HuH-7.5 (cell line): ENCODE measurements at places on chromosomes 7 and 10.
A peak's percentile ranks its signal among the peaks of the same experiment; 100 is the strongest.

DNA sequence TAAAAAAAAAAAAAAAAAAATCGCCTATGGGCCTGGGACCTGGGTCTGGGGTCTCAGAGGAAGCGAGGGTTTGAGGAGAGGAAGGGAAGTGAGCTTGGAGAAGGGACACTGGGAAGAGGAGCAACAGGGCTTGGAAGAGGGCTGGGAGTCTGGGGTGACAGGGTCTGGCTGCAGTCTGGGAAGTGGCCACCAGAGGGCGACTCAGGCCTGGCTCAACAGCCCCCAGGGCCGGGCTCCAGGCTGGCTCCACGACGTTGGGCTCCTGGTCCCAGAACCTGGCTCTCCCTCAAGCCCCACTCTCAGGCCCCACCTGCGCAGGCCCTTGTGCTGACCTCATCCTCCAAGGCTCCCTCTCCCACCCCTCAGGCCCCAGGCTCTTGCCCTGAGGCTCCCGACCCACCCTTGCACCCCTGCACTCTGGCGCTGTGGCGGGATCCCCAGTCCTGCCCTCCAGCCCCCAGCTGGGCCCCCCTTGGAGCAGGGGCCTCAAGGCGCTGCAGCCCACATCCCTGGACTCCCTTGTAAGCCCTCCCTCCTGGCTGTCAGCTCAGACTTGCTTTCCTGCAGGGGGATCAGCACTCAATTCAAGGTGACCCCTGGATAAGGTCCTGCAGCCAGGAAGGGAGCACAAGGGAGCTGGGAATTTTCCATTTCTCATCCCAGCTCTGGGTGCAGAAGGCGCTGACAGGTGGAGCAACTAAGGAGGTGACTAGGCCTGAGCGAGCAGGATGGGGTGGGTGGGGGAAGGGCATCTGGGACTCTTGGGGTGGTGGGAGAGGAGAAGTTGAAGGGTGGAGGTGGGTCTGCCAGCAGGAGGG is 5.4 kb upstream of the SPACDR start:
- DNase-seq = peak; percentile 99

- no peak for DNase-seq
Observed at GRCh38 chr10:132457328-132458070, 60.5 kb downstream of the PWWP2B start.

DNA sequence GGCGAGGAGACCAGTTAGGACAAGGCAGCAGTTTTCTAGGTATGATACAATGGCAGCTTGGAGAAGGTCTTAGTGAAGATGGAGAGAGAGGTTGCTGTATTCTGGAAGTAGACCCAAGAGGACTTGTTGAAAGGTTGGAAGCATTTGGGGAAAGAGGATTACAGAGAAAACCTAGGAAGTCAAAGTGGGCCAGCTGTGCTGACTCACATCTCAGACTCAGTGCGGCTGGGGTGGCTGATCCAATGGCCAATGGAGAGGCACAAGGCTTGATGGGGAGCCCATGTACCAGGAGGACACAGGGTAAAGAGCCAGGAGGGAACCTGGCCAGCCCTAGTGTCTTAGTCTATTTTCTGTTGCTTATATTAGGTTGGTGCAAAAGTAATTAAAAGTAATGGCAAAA is 194.5 kb upstream of the GALNT17 start:
- DNase-seq = no peak

- no peak for DNase-seq
Observed at GRCh38 chr10:102555781-102556328, 52.1 kb downstream of the SUFU start.

DNA sequence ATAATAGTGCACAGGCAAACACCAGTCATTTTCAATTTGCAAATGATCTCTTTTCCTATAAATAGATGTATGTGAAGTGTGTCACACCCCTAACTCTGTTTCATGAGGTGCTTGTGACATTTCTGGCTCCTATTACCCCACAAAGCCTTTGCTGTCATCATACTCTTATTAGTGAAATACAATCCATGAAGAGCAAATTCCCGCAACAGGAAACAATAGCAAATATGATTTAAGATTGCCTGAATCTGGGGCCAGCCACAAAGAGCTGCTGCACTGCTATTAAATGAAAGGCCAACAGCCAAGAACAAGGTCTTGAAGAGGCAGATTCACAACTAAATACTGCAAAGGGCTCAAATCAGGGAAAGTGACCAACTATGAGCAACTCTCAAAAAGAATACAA is 96.3 kb upstream of the CAV2 start:
- no peak for DNase-seq

DNA sequence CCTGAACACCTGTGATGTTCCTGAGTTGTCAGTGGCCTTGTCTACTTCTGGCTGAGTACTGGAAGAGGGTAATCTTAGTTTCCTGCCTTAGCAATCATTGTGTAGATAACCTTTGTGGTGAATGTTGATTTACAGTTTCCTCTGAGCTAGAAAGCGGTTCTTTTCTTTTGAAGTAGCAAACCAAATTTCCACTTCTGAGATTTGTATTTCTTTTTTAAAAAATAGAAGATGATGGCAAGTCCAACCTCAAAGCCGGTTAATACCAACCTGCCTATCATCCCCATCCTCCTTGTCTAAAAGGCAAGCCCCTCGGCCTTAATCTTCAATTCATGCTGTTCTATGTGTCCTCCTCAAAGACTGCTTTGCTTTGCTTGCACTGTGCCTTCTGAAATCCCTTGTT is 12.5 kb upstream of the PALS2 start:
- no peak for DNase-seq

DNA sequence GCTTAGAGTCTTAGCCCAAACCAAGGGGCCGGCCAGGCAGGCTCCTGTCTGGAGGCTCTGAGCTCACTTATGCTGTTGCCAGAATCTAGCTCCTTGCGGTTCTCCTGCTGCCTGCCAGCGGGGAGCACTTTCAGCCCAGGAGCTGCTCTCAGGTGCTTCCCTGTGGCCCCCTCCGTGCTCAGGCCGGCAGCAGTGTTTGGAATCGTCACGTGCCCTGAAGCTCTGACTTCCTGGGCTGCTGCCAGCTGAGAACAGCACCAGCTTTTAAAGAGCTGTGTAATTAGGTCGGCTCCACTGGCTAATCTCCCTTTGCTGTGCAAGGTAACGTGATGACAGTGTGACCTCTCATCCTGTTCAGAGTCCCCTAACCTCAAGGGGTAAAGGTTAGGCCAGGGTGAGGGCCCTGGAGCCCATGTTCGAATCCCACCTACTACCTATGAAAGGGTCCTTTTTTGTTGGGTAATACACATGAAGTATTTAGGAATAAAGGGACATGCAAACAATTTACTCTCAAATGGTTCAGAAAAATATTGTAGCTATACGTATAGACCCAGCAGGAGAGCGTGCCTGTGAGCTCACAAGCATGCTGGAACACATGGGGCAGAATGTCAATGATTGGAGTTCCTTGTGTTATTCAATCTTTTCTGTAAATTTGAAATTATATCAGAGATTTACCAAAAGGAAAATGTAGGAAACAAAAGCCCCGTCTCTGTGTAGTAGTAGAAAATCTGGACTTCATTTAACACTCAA is 16.6 kb downstream of the ZNF862 start:
- DNase-seq = peak; percentile 49

DNA sequence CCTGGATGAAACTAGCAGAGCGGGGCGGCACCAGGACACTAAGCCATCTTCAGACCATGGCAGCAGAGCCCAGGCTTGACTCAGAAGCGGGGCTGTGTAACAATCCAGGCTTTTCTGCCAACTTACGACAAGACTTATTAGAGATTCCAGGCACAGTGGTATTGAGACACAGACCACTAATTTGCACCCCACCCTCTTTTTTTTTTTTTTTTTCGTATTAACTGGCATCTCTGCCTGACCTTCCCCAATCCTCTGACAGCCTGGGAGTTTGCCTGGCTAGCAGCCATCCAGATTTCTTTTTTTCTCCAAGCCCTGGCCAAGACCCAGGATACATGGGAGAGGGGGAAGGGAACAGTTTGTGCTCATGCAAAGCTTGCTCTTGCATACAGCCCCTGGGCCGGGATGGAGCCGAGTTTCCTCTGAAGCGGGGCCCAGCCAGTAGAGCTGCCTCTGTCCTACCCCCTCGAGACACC is 182.4 kb downstream of the PLXNA4 start:
- no peak for DNase-seq

GRCh38 chr10:79246606-79247275 is 100.5 kb upstream of the PPIF start:
- DNase-seq = no peak

DNA sequence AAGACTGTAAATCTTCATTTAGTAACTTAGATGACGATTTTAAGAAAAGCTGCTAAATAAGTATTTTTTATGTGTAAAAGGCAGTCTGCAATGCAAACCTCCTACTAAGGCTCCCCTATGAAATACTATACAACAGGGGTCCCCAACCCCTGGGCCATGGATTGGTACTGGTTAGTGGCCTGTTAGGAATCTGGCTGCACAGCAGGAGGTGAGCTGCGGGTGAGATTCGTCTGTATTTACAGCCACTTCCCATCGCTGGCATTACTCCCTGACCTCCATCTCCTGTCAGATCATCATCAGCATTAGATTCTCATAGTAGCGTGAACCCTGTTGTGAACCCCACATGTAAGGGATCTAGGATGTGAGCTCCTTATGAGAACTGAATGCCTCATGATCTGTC is 580.4 kb downstream of the MAGI2 start:
- DNase-seq = no peak

DNA sequence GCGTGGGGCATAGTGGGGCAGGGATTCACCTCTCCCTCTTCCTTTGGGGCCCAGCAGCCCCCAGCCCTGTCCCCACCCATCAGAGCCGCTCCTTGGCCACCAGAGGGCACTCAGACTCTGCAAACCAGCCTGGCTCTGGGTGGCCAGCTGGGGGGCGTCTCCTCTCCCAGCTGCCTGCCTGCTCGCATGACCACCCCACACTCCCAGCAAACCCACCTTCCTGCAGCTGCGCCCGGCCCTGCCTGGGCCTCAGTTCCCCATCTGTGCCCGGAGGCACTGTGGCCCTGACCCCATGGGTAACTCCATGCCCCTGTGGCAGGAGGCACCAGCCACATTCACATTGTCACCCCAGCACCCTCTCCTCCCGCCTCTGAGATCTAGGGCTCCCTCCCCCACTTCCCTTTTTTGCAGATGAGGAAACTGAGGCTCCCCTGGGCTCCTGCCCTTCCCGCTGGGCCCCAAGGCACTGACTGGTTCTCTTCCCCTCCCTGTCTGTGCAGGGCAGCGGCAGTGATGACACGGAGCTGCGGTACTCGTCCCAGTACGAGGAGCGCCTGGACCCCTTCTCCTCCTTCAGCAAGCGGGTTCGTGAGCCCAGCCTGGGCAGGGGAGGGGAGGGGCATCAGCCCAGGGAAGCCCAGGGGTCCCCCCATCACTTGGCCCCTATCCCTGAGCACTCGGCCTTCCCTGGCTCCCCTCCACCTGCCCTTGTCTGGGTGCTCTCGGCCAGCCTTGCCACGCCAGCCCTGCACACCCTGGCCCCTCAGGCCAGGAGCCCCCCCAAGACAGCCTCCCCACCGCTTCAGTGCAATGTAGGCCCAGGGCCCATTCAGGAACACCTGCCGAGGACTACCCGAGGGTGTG is 6.9 kb upstream of the SH2B2 start:
- DNase-seq = peak; percentile 93

GRCh38 chr7:140876519-140877248 is 48.0 kb downstream of the BRAF start:
- DNase-seq = no peak
